ENCODE measurements at places on chromosomes 5 and 9.

DNA sequence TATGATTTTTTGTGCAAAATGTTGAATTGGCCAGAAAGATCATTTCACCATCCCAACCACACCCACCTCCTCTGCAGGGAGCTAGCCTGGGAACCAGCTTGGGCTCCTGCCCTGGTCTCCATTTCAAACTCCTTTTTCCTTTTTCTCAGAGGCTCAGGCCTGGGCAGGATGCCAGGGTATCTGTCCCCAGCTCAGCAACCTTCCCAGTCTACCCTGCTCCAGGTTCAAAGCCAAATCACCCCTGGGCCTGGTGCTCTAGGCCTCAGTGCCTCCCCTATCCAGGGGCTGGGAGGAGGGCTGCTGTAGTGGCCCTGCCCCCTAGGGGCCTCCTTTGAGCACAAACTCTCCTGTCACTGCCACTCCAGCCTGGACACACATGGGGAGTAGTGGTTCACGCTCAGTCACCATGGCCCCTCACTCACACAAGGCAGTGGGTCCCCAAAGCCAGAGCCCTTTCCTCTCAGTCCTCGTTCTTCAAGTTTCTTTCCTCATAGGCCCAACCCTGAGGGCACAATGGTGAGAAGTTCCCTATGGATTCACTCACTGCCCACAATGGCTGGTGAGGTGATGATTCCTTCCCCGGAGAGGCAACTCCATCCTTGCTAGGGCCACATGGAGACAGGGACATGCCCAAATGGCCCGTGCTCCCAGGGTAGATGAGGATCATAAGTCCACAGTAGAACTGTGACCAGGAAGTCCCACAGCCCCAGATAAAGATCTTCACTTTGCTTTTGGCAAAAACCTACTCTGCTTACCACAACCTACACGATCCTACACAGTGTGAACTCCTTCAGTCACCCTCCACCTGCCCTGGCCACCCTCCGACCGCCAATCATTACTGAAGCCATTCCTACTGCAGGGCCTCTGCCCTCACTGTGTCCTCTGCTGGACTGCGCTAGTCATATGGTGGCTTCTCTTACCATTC, 1.6 kb upstream of the ST6GALNAC4 start:
- no peak for DNase-seq

DNA sequence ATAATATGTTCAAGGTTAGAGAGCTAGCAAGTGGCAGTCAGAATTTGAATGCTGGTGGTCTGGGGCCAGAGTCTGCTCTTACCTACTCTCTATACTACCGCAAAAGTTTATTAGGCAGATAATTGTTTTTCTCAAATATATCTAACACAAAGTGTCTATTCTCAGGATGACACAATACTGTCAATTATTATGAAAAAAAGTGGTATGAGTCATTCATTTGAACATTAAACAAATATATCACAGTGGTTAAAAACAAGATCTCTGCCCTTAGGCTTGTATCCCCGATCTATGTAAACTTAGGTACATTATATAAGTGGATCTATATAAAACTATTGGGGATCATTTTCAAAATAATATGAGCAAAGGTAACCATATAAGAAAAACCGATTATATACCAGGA, 354.9 kb downstream of the CETN3 start:
- DNase-seq, result no peak

- DNase-seq, result no peak
These were observed 408.4 kb downstream of the ZNF608 start for GRCh38 chr5:124337996-124338395.

GRCh38 chr9:68706363-68707201, 1.5 kb downstream of the PIP5K1B start:
- no peak for DNase-seq

DNA sequence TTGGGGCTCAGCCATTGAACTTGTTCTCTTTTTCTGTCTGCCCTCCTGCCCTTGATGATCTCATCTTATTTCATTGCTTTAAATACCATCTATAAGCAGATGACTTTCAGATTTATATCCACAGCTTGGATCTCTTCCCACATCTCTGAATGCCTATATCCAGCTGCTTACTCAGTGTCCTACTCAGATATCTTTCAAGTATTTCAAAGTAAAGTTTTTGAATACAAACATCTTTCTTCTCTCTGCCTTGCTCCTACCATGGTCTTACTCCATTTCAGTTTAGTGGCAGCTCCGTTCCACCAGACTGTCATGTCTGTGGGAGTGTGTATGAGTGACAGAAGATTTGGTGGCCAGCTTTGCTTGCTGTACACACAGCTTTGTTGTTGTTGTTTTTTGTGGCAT, 59.7 kb downstream of the ERBIN start:
- no peak for DNase-seq

- no peak for DNase-seq
These were observed 134.8 kb upstream of the CD180 start for GRCh38 chr5:67331296-67331925.

- DNase-seq, result no peak
These were observed 21.0 kb downstream of the TLX3 start for GRCh38 chr5:171330021-171330420.

- no peak for DNase-seq
These were observed 68.5 kb downstream of the IL31RA start for GRCh38 chr5:55919625-55920024.

- no peak for DNase-seq
These were observed 462.3 kb downstream of the CDH12 start for GRCh38 chr5:22390888-22391287.

GRCh38 chr9:90600029-90600428, 42.6 kb downstream of the DIRAS2 start:
- no peak for DNase-seq

DNA sequence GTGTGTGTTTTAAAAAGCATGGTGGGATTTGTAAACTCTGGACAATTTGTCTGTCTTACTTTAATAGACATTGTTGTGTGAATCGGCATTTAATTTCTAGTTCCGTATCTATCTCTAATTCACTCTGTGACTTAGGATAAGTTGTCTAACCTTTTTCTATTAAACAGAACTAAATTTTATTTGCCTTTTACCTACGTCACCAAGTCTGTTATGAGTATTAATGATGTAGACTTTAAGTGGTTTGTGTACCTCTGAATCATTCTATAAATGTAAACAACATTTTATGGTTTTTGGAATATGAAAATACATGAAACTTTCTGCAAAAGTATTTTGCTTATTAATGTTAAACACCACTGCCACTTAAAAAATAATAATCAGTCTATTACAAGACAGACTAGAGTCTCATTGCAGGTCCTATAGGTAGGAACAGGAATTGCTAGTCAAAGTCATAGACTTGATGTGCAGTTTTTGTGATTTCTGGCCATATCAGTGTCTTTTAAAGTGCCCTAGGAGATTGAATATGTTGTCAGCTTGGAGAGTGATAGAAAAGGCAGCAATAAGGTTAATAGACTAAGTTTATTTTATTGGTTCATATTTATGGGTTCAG, 5.6 kb downstream of the RBM27 start:
- no peak for DNase-seq

DNA sequence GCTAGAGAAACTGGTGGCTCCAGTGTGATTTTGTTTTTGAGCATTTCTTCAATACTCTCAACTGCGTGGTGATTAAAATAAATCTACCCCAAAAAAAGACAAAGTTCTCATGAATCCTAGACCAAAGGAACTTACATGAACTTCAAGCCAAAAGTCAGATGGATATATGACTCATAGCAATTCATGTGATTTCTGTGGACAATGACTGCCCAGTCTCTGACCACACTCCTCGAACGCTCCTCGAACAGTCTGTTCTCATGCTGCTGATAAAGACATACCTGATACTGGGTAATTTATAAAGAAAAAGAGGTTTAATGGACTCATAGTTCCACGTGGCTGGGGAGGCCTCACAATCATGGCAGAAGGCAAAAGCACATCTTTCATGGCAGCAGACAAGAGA, 46.4 kb upstream of the CEP78 start:
- no peak for DNase-seq

DNA sequence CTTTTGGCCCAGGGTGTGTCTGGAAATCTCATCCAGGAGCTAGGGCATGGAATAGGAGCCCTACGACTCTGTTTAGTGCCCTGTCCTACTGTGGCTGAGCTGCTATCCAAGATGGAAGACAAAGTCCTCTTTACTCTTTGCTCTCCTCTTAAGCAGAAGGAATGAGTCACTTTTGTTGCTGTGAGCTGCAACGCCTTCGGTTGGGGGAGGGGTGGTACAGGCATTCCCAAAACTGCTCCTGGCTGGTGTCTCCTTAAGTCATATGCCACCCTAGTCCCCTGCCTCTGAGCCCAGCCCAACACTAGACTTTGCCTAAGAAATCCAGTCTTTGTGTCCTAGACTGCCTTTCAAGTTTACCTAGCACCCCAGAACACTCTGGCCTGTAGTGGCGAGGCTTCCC, 99.9 kb downstream of the PRR16 start:
- DNase-seq, result no peak

GRCh38 chr9:26399556-26399955, 493.0 kb downstream of the CAAP1 start:
- DNase-seq, result no peak

DNA sequence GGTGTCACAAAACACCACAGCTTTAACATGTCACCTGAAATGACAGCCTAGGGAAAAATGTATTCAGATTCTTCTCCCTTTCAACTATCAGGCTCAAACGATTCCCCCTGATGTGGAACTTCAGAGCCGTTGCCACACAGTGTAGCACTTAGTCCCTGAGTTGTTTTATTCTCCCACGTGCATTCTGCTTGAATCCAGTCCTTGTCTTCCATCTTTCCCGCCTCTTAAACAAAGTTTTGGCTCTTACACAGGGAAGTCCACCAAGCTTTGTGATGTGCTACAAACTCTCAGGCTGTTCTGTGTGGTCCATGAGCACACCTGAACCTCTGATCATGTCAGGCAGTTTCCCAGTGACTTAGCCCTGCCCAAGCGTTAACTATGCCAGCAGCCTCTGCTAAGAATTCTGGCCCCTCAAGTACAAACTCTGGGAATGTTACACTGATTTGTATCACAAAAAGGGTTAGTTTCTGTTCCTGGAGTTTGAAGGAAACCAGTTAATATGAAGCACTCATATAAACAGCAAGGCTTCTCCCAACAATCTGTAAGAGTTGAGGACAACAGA, 45.8 kb upstream of the RNF38 start:
- DNase-seq, result no peak

Measured in T-helper 17 cell (primary cell).